Stimulated activated CD8-positive, alpha-beta memory T cell treated with anti-CD3 and anti-CD28 coated beads, Interleukin-4, amount 100 ng/mL, for 1 hour (primary cell): ENCODE measurements at places on chromosomes 7 and 10.

DNA sequence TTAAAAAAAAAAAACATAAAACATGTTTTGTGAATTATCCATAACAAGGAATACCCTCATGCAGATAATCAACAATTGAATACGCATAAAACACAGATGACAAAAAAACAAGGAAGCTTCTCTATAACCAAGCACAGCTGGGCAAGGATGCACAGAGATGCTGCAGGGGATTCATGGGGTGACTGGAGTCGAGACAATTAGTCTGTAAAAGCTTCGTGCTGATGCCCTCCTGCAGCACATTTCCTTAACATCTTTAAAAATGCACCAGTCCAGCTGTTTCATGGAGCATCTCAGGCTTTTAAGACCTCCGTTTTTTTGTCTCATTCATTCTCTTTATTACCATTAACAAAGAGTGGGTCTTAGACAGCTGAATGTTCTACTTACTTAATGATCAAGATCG, 794.0 kb upstream of the C7orf33 start:
- DNase-seq = no peak

GRCh38 chr10:86413046-86413728, 46.6 kb upstream of the GRID1 start:
- no peak for DNase-seq

DNA sequence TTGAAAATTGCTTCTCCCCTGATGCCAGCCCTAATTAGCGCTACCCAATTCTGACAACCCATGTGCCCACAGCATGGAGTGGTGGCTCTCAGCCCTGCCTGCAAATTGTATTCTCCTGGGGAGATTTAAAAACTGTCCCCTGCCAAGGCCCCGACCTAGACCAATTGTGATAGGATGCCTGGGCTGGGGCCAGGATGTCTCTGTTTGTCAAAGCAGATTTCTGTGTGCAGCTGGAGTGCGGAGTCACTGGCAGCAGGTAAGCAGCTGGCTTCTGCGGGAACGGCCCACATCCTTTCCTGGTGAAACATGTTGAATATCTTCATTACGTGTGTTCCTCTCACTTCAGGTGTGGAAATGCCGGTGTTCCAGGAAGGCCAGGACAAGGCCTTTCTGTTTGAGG, 238.6 kb downstream of the WDR37 start:
- DNase-seq = no peak

DNA sequence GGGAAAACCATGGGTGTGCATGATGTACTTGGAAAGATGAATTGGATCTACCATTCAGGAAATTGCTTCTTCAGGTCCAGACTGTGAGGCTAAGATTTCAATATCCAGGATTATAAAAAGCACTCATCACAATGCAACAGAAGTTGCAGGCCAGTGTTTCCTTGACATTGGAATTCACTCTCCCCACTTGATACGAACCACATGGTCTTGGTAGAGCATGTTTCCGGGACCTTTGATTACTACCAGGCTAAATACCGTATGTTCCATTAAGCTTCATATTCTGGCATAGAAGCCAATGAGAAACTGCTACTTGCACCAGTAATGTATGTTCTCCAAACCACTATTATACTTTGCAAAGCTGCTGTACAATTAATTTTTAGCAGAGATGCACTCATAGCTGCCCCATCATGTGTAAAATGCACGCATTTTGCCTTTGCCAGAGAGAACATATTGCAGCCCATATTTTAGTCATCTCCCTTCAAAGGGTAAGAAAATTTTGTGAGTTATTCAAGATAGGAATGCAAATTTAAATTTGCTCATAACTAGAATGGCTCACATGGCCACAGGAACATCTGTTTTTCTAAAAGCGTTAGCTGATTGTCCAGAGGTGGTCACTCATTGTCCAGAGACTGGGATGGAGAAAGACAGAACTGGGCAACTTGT, 8.1 kb downstream of the FRMD4A start:
- DNase-seq = no peak

GRCh38 chr10:121633056-121633455, 34.8 kb upstream of the FGFR2 start:
- DNase-seq = no peak

GRCh38 chr10:112000466-112000865, 183.1 kb downstream of the GPAM start:
- DNase-seq = no peak

GRCh38 chr7:27478084-27478483, 184.6 kb downstream of the HIBADH start:
- no peak for DNase-seq

DNA sequence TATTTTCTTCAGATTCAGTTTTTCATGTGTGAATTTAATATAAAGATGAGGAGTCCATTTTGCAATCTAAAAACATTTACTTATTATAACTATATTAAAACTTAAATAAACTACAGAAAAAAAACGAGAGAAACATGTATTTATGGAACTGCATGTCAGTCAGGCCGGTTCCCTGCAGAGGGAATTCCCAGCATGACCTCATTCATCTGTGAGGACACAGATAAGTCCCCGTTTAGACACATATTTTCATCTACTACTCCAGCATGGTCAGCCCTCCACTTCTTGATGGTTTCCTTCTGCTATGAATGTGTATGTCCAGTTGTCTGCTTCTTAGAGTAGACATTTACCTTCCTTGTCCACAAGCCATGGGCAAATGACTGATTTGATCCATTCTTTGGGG, 339.1 kb downstream of the SEMA3D start:
- DNase-seq = no peak

- no peak for DNase-seq
Observed at GRCh38 chr7:2075811-2076210, 156.9 kb downstream of the MAD1L1 start.

DNA sequence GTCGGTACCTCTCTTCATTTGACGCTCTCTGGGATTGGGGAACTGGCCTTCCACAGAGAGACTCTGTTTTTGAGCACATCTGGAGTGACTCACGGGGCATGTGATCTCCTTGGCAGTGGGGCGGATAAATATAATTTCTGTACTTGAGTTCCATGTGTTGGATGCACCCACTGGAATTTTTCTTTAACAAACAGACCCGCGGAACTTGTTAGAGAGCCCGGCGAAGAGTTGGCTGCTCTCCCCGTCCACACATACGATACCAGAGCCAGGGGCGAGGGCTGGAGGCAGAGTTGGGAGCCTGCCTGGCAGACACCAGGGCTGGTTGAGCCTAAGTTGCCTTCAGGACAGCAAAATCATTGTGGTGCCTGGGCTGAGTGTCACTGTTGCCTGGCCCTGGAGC, at the start of gene FAM180A:
FAM180A (minus strand) TSS at position 44 of the 400 bp plus-strand sequence. CDS start 233 bp downstream, outside the sequence.
- DNase-seq = no peak

GRCh38 chr7:48887500-48887899, 36.8 kb upstream of the CDC14C start:
- no peak for DNase-seq

DNA sequence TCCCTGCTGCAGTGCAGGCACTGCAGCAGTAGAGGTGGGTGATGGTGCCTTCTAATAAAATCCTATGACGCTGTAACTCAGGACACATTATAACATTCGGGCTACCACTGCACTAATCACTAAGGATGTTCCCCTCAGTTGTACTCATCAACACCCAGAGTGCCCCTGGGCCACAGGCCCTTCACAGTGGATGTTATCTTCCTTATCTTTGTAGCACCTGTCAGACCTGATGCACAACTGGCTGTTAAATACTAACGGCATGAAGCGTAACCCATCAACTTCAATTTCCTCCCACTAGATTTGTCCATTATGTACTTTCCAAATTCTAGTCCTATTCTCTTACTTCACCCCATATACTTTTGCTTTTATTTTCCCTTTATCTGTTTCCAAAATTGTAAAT, 66.3 kb downstream of the PARD3 start:
- no peak for DNase-seq

DNA sequence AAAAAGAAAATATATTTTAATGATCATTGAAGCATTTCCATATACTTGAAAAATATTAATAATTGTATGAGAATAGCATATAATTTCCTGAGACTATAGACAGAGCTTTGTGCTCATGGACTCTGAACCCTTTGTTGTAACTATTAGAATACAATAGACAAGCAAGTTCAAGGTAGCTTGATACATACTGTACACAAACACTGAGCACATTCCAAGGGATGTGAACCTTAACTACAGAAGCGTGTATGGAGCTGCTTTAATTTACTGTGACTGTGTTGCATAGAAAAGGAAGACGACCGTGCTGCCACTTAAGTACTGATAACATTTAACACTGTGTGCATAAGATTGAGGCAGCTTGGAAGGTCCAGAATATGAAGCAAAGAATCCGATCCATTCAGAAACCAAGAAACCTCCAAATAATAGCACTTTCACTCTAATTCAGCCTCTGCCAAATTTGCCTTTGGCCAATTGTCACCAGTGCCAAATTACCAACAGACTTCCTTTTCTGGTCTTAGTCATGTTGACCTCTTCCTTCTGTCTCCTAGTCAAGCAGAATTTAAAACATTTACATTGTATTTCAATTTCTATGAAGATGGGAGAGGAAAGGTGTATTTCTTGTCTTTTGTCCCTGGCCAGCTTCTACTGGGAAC, 566.1 kb upstream of the GALNT17 start:
- no peak for DNase-seq

DNA sequence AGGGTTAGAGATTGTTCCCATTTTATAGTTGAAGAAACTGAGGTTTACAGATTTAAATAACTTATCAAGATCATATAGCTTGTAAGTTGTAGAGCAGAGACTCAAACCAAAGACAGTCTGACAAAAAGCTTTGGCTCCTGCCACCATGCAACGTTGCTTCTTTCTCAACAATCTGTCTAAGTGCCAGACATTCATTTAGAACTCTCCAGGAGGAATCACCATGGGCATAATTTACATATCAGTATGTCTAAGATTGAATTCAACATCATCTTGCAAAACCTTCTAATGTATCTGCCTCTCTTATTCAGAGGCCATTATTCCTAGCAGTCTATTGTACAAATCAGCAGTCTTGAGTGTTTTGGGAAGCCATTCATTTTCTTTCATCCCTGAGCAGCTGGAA, 163.5 kb upstream of the PLXDC2 start:
- DNase-seq = no peak

DNA sequence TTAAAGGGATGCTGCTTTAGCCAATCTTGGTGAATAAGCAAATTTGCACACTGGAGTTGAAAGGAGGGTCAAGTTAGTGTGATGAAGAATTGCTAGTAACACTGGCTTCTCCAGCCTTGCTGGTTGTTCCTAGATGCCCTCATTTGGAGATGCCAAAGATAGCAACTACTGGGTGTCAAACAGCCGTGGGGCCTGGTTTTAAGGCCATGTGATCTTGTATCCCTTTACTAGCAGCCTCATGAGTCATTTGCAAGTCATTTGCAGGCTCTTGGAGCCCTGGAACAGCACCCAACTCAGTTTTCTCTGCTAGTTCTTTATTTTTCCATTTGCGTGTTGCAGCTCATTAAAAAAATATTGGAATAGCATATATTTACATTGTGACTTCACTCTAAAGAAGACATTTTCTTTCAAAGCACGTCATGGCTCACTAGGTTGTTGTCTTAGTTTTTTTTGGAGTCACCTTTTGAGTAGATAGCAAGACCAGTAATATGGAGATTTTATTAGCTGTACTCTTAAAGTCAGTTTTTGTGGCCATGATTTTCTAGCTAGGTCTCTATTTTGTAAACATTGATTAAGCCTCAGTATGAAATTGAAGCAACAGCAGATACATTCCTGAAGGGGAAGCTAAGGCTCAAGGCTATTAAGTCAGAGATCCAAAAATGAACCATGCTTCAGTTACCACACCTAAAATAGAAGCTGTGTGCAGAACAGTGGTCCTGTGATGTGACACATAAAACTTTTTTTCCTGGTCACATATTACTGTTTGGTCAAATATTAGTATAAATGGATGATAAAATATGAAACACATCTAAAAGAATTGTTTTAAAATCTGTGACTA, 1.3 kb downstream of the LSMEM1 start:
- no peak for DNase-seq

GRCh38 chr7:158366916-158367633, 220.5 kb downstream of the PTPRN2 start:
- no peak for DNase-seq

DNA sequence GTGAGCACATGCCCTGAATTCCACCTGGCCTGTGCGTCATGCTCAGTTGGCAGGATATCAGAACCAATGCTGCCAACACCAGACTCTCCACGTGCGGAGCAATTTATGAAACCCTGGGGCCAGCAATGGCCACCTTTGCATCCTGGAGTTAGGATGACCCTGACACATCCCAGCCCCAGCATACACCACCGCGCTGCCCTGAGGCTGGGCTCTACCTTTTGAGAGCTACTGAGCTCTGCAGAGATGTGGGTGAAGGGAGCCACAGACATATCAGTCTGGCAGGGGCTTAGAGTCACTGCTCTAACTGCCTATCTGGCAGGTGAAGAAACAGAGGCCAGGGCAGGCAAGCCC, 41.9 kb downstream of the SYPL1 start:
- DNase-seq = no peak

GRCh38 chr10:94333051-94333450, 29.7 kb downstream of the NOC3L start:
- no peak for DNase-seq

GRCh38 chr7:146090023-146090645, 26.5 kb upstream of the CNTNAP2 start:
- no peak for DNase-seq

DNA sequence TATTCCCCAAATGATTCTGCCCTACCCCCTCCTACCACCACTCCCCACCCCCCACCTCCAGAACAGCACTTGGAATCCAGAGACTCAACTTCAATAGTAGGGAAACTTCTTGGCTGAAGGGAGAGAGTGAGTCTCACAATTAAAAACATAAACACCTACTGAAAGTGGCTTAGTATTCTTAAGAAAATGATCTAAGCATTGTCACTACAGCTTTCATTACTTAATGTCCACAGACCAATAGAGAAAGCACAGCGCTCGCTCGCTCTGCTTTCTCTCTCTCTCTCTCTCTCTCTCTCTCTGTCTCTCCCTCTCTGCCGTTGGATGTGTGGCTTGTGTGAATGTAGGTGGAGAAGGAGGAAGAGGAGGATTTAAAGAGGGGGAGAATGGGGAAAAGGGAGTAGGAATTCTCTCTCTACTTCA, 1.5 kb upstream of the SEMA3A start:
- no peak for DNase-seq

DNA sequence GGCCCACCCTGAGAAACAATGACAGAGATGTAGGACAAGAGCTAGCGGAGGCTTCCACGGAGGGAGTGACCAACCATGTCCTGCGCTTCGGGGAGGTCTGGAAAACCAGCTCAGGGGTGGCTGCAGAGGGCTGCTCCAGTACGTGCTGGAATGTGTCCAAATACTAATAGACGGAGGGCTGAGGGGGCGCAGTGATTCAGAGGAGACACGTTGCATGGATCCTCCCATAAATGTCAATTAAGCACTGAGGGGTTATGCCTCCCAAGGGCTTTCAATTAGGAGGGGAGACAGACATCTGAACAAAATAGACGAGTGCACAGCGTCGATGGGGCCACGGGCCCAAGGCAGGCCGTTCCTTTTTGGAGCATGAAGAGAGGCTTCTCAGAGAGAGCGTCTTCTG, 51.0 kb upstream of the NPS start:
- DNase-seq = no peak
